CD8-positive, alpha-beta T cell (primary cell): ENCODE measurements at places on chromosomes 13 and 19. TPM values are rescaled to one million over a fixed set of nuclear protein-coding genes. Genes with fewer than 3 reads are reported as not detected.

DNA sequence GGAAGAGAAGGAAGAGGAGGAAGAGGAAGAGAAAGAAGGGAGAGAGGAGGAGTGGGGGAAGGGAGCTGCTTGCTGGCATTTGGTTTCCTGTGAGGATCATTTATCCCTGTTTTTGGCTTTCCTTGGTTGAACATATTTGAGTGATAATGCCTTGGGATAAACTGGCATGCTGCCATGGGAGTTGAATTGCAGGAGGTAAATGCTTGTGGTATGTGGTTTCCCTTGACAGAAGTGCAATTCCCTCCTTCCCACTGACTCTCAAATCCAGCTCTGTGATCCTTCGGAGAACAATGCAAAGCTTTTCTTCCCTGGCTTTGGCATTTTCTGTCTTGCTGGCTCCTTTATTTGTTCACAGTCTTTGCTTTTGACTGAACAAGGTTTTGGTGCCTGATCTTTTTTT, 27.2 kb upstream of the CBY2 start:
- DNase-seq, result no peak

DNA sequence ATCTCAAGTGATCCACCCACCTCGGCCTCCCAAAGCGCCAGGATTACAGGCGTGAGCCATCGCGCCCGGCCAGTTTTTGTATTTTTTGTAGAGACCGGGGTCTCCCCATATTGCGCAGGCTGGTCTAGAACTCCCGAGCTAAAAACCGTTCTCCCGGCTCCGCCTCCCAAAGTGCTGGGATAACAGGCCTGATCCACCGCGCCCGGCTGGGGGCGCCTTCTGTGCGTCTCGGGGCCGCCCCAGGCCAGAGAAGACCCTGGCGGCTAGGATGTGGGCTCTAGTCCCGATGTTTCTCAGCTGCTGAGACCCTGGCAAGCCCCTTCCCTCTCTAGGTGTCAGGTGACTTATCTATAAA, 3.6 kb downstream of the ARHGAP45 start:
- DNase-seq, result no peak

DNA sequence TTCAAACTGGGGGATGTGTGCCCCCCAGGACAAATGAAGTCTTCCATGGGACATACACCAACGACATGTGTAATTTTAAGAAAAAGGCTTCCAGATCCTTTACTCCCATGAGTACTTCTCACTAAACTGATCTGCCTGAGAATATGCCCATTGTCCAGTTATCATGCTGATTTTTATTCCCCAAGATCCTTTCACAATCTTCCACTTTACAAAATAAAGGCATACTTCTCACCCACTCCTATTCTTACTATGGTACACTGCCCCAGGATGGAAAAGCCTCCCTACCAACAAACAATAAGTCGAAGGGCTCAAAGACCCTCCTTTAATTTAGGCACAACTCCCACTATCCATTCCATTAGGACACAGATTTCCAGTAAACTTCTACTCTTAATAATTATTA, 3.5 kb downstream of the SPART start:
- no peak for DNase-seq

DNA sequence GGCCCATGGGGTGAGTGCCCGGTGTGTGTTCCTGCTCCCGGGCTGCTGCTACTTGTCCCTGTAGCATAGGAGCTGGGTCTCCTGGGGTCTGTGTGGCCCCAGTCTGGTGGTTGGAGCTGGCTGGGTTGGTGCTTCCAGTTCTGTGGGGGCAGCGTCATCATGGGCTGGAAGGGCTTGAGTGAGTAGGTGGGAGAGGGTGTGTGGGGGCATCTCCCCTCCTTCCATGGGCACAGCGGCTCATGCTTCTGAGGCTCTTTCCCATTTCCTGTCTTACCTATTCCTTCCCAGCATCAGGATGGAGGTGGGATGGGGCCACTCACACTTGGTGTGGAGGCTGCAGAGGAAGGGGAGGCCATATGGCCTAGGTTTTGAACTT, 8.0 kb upstream of the EPN1 start:
- DNase-seq, result no peak

DNA sequence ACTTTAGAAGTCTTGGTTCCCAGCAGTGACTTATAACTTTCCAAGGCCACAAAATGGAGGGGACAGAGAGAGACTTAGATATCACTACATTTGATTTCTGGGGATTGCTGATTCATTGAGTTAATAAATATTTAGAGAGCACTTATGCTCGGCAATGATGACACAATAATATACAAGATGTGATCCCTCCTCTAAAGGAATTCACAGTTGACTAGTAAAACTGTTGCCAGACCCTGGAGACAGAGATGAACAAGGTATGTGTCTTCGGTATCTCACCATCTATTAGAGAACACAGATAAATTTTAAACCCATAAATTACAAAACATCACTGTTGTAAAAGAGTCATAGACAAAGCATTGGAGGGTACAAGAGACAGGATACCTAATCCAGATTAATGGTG, 437.5 kb downstream of the FOXO1 start:
- no peak for DNase-seq

Gene LIM2
- total RNA-seq, result not detected

Gene ADM5
- 1.2 TPM for total RNA-seq

GRCh38 chr19:4172861-4173473, 9.4 kb downstream of the SIRT6 start:
- DNase-seq, result peak; percentile 73

Gene GRIN3B
- total RNA-seq, result 0.53 TPM
